ENCODE measurements at places on chromosomes 16 and 17. TPM values are rescaled to one million over a fixed set of nuclear protein-coding genes. Genes with fewer than 3 reads are reported as not detected.

BCO1 gene
- total RNA-seq: not detected

CTNS gene
- total RNA-seq: 15.9 TPM

UMOD gene
- total RNA-seq: not detected

ASPHD1 gene
- not detected for total RNA-seq

TNFRSF17 gene
- total RNA-seq: 0.53 TPM

- no peaks in the 10 kb centered on the region for H3K4me1 ChIP-seq
- no peaks in the 10 kb centered on the region for H3K36me3 ChIP-seq
- H3K27ac ChIP-seq: no peak overlapping the region
Measured at GRCh38 chr17:72119873-72120641, 763 bp upstream of the SOX9 start.

DNA sequence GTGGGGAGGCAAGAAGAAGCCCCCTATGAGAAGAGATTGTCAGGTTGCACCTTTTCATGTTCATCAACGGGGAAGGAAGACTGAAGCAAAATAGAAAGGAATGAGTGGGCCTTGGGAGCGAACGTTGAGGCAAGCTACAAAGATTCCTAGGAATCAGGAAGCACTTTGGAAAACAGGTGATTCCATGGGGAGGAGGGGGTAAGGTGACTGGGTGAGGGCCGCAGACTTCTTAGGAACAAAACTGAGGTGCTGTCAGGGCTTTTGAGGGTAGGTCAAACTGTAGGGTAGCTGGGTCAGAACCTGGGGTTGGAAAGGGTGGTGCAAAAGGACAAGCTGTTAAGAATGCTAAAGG, 528 bp downstream of the ITFG1 start:
- H3K4me1 ChIP-seq: peaks cover 32% of the 10 kb centered on the region
- H3K27ac ChIP-seq: peak overlapping the region; percentile 92
- peak overlapping the region; percentile 73 for H3K4me3 ChIP-seq
- no peak for DNase-seq
- H3K27me3 ChIP-seq: no peaks in the 10 kb centered on the region
- H3K36me3 ChIP-seq: peaks cover 8% of the 10 kb centered on the region

DNA sequence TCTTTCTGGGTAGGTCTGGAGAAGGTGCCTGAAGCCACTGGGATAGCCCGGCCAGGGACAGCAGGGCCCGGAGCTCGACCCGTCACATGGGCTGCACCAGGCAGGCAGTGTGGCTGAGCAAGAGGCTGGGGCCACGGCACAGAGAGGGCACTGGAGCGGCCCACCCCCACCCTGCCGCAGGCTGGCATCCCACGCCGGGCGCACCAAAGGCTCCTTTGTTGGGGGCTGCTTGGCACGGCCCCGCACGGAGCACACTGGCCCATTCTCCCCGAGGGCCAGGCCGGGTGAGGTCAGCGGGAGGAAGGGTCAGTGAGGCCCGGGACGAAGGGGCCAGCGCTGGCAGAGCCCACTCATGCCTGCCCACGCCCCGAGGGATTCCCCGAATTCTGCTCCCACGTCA, 36.5 kb upstream of the PVALEF start:
- H3K27ac ChIP-seq: no peak overlapping the region
- H3K4me1 ChIP-seq: no peaks in the 10 kb centered on the region
- no peak overlapping the region for H3K4me3 ChIP-seq
- H3K36me3 ChIP-seq: no peaks in the 10 kb centered on the region

- H3K36me3 ChIP-seq: no peaks in the 10 kb centered on the region
- H3K27ac ChIP-seq: no peak overlapping the region
- no peak for DNase-seq
Measured at GRCh38 chr17:43740541-43740940, 18.1 kb downstream of the SOST start.

Data from T-cell (primary cell).